Stimulated activated CD8-positive, alpha-beta memory T cell treated with anti-CD3 and anti-CD28 coated beads, Interleukin-4, amount 100 ng/mL, for 4 hours (primary cell): ENCODE measurements at places on chromosomes 11 and 22.

DNA sequence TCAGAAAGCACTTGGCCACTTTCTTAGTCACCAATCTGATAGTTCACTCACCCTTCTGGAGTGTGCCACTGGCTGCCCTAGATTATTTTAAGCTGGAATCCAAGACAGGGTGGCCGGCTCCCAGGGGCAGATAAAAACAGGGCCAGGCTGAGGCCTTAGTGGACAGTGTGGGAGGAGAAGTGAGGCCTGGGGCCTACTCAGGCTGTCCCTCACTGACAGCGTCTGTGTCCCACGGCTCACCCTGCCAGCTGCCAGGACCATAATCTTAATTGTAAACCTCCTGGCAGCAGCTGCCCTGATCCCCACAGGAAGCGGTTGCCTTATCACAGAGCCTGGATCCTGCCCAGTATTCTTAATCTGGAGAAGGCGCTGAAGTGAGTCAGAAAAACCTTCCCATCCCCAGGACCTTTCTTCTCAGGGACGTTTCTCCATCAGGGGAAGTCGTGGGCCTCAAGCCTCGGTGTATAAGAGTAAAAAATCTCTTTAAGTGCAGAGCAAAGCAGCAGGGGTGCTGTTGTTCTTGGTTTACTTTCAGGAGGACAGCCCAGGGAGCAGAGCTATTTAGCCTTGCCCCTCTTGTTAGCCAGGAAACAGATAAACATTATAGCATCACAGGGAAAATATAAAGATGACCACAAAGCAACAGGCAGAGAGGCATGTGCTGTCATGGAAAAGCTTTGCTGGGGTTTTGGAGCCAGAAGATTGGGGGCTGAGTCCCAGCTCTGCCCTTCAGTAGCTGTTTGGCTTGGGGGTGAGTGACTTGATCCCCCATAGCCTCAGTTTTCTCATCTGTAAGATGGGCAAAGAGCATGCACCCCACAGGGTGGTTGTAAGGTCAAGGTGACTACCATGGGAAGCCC, 39.6 kb downstream of the TSPAN18 start:
- DNase-seq, result no peak

DNA sequence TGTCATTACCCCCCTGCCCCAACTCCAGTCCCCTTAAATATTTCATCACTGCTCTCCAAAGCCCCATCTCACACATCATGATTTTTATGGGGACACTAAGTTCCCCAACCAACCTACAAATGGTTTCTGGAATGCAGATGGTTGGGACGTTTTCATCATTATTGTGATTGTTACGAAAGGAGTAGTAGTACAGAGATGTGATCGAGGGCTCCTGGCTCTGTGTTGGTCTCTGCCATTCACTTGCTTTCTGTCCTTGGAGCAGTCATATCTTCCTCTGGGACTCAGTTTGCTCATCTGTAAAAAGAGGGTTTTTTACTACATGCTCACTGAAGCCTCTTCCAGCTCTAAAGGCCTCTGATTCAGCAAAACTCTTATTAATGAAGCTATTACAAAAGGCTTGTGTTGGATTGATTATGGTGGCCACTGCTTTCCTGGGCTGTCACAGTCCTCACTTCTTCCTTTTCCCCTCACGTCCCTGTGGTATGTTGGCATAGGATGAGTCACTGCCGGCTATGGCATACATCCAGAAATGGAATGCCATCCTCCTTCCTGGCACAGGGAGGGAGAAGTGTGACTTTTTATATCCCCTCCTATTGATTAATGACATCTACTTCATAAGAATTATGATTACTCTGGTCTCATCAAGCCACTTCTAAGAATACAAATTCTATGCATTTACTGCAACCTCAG, 593.7 kb downstream of the METTL15 start:
- DNase-seq, result no peak

GRCh38 chr11:129278586-129279319, 86.6 kb upstream of the ARHGAP32 start:
- no peak for DNase-seq

- no peak for DNase-seq
These were observed 6.7 kb downstream of the TMEM184B start for GRCh38 chr22:38266120-38266519.

GRCh38 chr11:110076371-110076965, 16.7 kb upstream of the ZC3H12C start:
- DNase-seq, result no peak

DNA sequence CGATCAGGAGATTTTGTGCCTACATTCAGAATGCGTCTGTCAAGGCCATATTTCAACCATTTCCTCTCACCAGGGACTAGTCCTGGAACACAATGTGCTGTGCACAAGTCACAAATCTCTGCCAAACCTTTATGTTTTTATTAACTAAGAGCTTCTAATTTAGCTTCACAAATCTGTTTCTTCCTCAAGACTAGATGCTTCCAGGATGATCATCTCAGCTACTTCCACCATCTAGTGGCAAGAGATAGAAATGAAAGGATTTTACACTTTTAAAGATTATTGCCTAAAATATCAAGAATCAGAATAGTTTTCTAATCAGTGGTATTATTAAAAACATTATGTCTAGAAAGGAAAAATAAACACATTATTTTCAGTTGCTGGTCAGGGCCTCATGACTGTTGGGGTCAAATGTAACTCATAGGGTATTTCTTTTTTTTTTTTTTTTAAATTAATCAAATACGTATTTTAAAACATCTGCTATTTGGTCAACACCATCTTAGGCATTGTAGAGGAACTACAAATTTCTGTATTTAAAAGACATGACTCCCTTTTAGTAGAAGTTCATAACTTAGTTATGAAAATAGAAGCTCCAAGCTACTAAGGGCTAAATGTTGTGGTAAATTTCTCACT, 1102.6 kb downstream of the DLG2 start:
- DNase-seq, result no peak

- DNase-seq, result no peak
These were observed 4.6 kb downstream of the ASCC2 start for GRCh38 chr22:29833392-29833965.

- DNase-seq, result no peak
These were observed 55.0 kb upstream of the PHOX2A start for GRCh38 chr11:72298931-72299330.

DNA sequence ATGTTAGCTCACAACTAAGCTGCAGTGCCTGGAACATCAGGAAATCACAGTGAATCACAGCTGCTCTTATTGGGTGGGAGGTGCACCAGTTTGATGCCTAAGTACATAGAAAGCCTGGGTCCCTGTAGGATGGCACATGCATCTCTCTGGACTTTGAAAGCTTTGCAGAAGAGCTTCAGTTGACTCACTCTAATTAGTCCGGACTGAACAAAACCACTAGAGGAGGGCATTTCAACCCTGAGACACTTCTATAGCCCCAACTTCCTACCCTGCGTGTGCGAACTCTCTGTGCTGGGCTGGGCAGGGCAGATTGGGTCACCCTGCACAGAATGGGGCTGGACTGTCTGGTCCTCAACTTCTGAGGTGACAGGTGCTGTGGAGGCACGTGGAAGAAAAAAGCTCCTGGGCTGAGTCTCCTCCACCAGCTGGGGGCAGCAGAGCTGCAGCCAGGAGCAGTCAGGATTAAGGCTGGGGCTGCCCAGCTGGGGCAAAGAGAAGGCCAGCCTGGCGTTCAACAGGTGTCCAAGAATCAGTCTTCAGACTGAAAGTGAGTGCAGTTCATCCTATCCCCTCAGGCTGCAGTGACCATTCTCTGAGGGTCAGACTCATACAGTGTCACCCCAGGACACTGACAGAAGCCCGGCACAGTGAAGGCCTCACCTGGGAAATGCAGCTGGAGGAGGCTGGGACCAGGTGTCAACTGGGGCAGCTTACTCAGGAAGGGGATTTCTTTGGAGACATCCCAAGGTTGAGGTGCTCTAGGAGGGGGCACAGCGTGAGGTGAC, 22.1 kb downstream of the GGTLC2 start:
- no peak for DNase-seq

- no peak for DNase-seq
These were observed 15.4 kb downstream of the OR52K2 start for GRCh38 chr11:4464216-4465159.

DNA sequence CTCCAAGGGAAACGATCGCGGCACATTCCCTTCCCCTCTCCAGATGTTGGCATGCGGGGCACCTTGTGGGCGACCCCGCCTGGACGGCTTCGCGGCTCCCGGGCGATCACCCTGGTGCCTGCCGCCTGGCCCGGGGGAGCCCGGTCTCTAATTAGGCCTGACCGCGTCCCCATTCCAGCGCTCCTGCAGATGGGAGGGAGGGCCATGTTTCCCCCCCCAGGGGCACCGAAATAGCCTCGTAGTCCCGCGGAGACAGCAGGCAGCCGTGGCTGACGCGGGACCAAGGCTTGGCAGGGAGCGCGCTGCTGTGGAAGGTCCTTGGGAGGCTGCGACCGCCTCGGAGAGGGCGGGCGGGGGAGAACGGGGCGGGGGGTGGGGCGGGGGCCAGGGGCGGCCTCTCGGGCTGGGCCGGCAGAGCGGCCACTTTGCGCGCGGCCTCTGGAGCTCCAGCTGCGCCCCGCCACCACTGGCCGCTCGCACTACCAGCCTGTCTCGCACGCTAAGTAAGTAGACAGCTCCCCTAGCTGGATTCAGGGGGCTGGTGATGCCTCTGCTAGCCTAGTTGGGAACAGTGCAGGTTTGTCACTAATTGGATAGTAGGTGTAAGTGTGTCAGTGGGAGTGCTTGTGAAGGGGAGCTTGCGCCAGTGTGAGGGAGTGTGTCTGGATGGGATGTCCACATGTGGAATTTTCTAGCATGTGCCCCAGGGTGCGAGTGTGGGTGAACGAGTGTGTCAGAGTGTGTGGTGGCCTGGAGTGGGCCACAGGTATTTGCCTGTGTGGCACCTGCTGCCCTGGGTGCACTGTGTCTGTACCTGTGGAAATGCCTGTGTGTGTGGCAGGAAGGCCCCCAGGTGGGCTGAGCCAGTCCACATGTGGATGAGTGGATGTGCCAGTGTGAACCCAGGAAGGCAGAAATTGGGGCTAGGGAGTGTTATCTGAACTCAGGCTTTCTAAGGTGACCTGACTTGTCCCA, at the start of gene INSC:
Gene INSC (plus strand): TSS at position 423 of the 975 bp plus-strand sequence. CDS start 34,252 bp downstream, outside the sequence.
- no peak for DNase-seq

DNA sequence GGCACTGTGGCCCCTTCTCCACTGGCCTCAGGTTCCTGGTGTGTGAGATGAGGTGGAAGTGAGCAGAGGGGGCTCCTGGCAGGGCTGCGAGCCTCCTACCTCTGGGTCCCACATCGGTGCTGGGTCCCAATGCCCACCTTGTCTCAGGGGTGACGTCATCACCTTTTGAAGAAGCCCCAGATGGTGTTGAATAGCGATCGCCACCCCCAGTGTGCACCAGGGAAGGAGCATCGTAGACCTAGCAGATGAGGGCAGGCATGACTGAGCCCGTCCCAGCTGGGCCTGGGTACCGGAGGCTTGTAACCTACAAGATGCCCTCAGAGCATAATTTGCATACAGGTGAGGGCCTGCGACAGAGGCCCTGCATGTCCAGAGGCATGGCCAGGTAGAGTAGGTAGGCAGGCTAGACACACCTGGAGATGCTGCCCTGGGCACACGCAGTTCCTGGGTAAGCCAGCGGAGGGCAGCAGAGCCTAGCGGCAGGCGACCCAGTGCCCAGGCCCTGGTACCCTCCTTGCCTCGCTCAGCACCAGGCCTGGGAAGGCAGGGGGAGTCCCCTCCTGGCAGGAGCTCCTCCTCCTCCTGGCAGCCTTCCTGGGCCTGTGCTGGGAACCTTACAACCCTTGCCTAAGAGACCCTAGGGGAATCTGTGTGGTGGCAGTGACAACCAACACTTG, 52.5 kb downstream of the TPCN2 start:
- peak; percentile 40 for DNase-seq

- peak; percentile 29 for DNase-seq
These were observed 1.5 kb upstream of the TOLLIP start for GRCh38 chr11:1310772-1311468.

DNA sequence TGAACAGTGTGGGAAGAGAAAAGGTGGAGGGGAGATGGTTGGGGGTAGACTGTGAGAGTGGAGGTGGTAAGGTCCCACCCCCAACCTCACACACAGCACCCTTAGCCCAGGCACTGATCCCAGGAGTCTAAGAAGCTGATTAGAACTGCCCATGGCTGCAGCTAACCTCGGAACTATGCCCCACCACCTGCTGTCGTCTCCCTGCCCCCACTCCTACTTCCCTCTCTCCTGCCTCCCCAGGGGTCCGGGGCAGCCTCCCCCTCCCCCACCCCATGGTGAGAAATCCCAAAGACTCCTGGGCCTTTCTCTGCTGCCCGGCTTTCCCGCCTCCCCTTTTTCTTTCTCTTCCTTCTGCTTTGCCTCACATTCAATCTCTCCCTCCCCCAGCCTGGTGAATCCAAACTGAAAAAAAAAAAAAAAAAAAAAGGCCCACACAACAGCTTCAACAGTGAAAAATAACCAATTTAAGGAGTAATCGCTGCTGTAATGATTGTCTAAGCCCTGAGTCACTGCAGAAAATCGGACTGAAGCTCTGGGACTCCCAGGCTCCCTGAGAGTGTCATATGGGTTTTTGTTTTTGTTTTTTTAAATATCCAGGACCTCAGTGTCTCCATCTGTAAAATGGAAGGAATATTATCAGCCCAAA, 9.6 kb upstream of the TP53I11 start:
- no peak for DNase-seq

- no peak for DNase-seq
These were observed 32.4 kb downstream of the EIF3F start for GRCh38 chr11:8019314-8020243.

GRCh38 chr11:894575-895201, 15.9 kb downstream of the CHID1 start:
- DNase-seq, result no peak

GRCh38 chr11:72347691-72348090, 86.6 kb downstream of the CLPB start:
- no peak for DNase-seq

DNA sequence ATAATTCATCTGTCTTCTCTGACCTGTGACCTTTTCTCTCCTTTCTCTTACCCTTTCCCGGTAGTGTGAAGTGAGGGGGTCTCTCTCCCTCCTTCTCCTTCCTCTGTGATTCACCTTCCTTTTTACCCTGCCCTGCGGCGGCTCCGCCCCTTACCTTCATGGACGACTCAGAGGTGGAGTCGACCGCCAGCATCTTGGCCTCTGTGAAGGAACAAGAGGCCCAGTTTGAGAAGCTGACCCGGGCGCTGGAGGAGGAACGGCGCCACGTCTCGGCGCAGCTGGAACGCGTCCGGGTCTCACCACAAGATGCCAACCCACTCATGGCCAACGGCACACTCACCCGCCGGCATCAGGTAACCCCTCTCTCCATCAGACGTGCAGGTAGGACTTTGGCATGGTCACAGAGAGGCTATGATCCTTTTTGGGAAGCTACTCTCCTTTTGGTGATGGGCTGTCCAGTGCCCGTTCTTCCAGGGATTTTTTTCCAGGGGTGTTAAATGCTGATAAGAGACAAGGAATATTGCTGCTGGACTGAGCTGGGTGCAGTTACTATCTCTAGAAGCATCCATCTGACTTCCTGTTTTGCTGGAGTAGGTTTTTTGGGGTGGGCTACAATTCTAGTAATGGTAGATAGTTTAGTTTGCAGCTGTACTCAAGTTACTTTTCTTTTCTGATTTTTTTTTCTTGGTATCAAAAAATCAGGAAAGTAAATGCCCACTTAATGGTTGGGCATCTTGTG, 29.9 kb downstream of the CTNND1 start:
- no peak for DNase-seq

- no peak for DNase-seq
These were observed 89.9 kb downstream of the FAT3 start for GRCh38 chr11:92314499-92314898.

- DNase-seq, result no peak
These were observed 1.8 kb upstream of the SLC15A3 start for GRCh38 chr11:60953781-60954180.

GRCh38 chr11:66809592-66809991, 33.6 kb upstream of the RCE1 start:
- no peak for DNase-seq
